ENCODE measurements at places on chromosomes 5 and 9.

GRCh38 chr5:90845723-90846554 lies 287.3 kb downstream of the ADGRV1 start:
- DNase-seq = no peak

GRCh38 chr9:135820661-135821060 lies 86.7 kb downstream of the CAMSAP1 start:
- DNase-seq = no peak

DNA sequence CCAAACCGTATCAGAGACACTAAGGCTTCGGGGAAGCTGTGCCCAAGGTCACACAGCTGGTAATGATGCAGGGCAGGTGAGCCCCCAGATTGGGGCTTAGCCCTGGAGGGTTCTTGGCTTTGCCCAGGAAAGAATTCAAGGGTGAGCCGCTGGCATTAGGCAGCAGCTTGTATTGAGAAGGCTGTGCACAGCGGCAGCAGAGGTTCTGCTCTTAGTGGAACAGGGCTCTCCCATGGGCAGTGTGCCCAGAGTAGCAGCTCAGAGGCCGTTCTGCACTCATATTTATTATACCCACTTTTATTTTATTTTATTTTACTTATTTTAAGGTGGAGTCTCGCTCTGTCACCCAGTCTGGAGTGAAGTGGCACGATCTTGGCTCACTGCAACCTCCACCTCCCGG lies 85.8 kb upstream of the IER5L start:
- no peak for DNase-seq

- peak; percentile 75 for DNase-seq
These were observed 493.0 kb downstream of the AGTPBP1 start for GRCh38 chr9:85248514-85249312.

- DNase-seq = no peak
These were observed 7.3 kb upstream of the OR2V1 start for GRCh38 chr5:181138258-181138657.

DNA sequence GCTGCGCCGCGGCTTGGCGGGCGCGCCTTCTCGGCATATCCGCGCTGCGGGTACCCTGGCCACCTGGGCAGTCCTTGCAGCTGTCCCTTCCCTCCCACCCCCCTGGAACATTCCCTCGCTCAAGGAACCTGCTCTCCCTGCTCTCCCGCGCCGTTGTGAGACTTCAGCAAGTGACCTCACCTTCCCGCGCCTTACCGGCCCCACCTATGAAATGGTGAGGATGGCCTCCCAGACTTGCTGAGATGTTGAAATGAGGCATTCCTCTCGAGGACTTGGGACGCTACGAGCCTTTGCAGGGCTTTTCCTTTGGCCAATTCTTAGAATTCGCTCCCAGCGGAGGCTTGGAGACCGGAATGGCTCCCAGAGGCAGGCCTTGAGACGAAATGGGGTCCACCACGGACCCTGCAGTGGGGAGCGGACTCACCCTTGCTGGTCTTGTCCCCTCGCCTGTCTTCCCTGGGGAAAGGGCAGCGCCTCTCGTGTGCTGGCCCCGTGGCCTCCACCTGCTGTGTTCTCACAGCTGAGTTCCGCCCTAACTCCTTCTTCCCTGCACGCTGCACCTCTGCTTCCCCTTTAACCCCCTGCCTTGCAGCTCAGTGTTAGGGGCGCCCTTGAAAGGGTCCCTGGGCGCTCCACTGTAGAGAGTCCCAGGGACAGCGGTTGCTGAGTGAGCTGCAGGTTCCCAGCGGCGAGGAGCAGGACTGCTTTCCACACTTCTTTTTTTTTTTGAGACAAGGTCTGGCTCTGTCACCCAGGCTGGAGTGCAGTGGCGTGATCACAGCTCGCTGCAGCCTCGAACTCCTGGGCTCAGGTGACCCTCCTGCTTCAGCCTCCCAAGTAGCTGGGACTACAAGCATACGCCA lies 907 bp downstream of the HMCN2 start:
- no peak for DNase-seq

DNA sequence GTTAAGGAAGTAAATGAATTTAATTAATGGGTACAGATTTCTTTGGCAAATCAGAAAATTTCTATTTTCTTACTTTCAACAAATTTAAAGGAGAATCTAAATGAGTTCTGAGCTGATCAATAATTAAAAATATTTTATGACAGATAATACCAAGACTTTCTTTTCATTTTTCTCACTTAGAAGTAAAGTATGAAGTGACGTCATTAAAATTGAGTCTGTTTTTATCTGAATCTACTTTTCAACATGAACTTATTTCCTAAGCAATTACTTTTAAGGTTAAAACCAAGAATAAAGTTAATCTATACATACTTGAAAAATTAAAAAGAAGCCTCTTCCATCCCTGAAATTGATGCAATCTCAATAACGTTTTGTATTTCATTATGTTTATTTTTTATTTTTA lies 552.8 kb upstream of the ST8SIA4 start:
- no peak for DNase-seq

GRCh38 chr5:15489571-15490235 lies 10.3 kb upstream of the FBXL7 start:
- DNase-seq = no peak

DNA sequence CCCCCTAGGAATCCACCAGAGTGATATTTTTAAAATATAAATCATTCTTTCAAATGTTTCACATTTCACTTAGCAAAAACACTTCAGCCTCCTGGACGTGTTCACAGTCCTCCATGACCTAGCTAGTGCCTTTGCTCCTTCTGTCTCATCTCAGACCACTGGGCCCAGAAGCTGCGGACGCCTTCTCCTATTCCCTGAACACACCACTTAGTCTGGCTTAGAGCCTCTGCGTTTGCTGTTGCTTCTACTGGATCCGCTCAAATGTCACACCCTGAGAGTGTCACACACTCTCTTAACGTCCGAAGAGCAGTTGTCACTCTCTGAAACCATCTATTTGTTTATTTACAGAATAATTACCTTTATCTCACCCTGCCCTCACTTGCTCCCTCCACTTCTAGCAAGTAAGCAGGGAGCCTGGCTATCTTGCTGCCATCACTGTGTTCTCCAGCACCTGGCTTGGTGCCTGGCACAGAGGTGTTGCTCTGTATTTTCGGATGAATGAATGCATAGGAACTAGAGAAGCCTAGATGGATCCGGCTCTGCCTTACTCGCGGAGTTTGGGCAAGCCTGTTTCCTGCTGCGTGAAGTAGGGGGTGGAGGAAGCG lies 1.2 kb upstream of the GRK6 start:
- no peak for DNase-seq

GRCh38 chr5:58317009-58317408 lies 142.9 kb downstream of the PLK2 start:
- DNase-seq = no peak

DNA sequence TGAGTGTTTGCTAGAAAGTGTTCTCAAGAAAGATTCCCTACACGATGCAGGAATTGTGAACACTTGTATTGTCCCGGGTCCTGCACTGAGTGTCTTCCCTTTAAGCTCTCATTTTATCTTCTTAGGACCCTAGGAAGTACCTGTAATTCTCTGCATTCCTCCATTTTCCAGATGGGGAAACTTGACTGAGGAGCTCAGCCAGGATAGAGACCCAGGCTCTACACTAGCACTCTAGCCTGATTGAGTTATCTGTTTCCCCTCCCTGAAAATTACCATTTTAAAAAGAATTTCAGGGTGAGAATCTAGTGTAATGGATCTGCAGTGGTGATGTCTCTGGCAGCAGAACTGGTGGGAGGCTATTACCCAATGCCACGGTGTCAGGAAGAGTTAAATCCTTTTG lies 453.9 kb downstream of the KDM4C start:
- no peak for DNase-seq

DNA sequence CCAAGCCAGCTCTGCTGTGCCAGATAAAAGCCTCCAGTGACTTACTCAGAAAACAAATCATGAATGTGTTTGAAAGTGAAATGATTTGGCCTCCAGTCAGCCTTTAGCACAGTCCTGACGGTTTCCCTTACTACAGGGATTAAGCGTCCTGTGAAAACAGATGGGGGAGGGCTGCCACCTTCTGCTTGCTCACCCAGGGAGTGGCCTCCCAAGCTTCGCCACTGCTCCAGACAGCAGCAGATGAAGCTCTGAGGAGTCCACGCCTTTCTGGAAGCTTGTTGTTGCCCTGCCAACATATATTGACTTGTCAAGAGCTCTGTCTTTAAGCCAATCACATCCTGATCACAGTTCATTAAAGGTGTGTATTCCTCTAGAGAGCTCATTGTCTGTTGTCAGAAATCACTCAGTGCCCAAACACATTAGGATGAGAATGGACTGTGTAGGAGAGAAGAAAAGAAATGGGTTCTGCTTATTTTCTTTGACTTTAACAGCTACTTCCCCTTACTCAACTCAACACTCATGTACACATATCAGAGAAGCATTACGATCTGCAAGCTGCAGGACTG lies 4.9 kb upstream of the FYB1 start:
- no peak for DNase-seq

- DNase-seq = no peak
These were observed 14.6 kb downstream of the MAP1B start for GRCh38 chr5:72121780-72122445.

GRCh38 chr9:132935026-132935425 lies 9.4 kb downstream of the TSC1 start:
- DNase-seq = no peak

DNA sequence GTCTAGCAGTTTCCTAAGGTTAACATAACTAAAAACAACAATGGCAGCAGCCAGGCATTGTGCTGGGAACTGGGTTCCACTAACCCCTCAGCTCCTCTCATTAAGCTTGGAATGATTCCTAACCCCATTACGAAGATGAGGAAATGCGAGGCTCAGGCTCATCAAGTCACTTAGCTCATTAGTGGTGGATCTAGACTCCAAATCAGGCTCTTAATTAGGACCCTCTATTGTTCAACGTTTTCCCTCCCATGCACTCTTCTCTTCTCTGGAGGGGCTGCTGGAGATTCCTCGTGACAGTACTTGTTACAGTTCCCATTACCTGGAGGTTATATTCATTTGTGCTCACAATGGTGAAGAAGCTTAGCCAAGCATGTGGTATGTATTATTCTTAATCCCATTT lies 6.5 kb downstream of the TAS2R1 start:
- DNase-seq = no peak

- no peak for DNase-seq
These were observed 115.6 kb downstream of the CETN3 start for GRCh38 chr5:90293931-90294330.

- DNase-seq = no peak
These were observed 48.2 kb downstream of the ADAMTS12 start for GRCh38 chr5:33843579-33843978.

GRCh38 chr5:177491429-177491945 lies 5.9 kb downstream of the PDLIM7 start:
- no peak for DNase-seq
